NCI-H460 (cell line): ENCODE measurements at places on chromosomes 3 and 15. TPM values are rescaled to one million over a fixed set of nuclear protein-coding genes. Genes with fewer than 3 reads are reported as not detected.

IGSF10 gene
- total RNA-seq = 0.14 and 0.15 TPM in 2 replicates

RLBP1 gene
- not detected in 2 replicates for total RNA-seq

SPTBN5 gene
- total RNA-seq = 0.06 and 0.10 TPM in 2 replicates

DNA sequence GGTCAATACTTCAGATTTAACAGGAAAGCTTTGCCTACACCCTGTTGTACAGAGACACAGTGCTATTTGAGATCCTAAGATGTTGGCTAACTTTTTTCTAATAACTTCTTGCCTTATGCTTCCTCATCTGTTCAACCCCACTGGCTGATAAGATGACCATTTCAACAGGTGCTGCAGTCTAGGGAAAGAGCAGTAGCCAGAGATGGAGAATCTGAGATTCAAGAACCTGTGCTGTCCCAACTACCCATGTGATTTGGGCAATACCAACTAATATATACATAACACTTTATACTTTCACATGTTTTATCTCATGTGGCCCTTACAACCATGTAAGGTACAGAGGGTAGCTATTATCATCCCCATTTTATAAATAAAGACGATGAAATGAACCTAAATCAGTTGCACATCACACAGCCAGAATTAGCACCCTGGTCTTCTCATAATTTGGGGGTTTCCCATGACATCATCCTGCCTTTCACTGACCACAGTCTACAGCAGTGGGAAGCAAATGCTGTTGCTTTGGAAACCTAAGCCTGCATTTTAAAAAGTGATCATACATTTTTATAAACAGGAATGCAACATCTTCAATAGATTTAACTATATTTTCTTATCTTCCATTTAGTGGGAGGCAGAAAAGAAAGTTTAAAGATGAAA is 9.7 kb downstream of the TTC23 start:
- DNase-seq = no peak

GRCh38 chr3:24566927-24567326 is 72.3 kb upstream of the THRB start:
- DNase-seq = no peak

- no peak for DNase-seq
Observed at GRCh38 chr3:48748754-48749153, 31.7 kb upstream of the IP6K2 start.

- no peak for DNase-seq
Observed at GRCh38 chr3:122496508-122496907, 18.2 kb downstream of the KPNA1 start.

GRCh38 chr3:17742102-17742879 is at the start of gene TBC1D5:
TBC1D5 (minus strand) TSS chr3:17742631; CDS start chr3:17508570, 234,061 bp downstream.
- DNase-seq = peak; percentile 95
